ENCODE measurements at places on chromosomes 3 and 15.

- DNase-seq = no peak
Measured at GRCh38 chr3:61090389-61091169, 160.7 kb downstream of the FHIT start.

GRCh38 chr3:117443014-117443413, 733.4 kb downstream of the TUSC7 start:
- no peak for DNase-seq

GRCh38 chr3:51974277-51974962, 444 bp upstream of the ABHD14A start:
- DNase-seq = no peak

- DNase-seq = no peak
Measured at GRCh38 chr15:55033574-55033973, 163.2 kb downstream of the RSL24D1 start.

DNA sequence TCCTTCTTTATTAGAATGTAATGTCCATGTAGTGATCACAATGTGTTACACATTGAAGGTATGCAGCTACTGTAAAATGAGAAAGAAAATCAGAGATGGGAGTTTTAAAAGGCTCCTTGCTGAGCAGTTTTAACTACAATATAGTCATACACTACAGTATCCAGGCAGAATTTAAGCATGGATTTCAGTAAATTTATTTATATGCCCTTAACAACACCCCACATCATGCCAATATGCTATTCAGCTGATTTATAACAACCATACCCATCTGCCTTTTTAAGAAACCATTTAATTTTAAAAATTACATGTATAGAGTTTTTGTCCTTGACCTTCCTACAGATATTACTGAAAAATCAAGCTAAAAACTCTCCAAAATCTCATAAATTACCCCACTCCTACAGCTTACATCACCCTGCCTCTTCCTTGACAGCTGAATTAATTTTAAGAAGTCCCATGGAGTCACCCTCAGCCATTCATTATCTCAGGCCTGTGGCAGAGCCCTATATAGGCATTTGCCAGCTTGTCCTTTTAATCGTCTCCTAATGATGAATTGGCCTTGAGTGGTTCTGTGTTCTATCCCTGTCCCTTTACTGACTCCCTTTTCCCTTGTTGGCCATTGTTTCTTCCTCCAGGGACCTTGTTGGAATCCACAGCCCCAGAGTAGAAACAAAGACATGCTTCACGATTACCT, 797.6 kb upstream of the ARRDC4 start:
- DNase-seq = no peak

DNA sequence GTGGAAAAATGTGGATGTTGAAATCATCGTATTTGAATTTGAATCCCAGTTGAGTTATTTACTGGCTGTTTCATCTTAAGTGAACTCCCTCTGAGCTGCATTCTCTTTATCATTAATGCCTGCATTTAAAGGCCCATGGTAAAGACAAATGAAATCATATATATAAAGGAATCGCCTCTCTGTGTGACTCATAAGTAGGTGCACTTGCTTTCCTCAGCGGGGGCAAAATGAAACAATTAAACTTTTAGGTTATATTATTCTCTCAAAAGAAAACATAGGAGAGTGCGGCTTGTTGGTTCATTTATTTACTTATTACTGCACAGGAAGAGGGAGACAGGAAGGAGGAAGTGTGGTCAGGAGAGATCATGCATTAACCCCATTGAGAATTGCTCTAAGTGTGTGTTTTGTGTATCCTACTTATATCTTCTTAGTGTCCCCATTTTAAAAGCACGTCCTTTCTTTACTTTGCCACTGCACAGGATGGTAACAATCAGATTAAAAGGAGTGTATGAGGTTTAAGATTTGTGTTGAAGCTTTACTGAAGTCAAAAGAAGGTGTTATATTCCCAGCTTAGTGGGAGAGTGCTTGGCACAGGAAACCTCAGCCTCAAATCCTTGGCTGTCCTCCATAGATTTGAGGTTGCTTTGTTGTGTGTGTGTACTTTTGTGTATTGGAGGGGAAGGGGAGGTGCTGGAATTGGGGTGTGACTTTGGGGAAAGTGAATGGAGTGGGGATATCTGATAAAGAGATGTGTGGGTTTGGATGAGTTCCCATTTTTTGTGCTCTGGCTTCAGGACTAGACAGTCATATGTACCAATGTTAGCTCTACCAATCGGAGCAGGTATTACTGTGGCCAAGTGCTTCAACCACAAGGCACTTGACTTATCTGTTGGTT, 595.8 kb upstream of the NR2F2 start:
- DNase-seq = no peak

- DNase-seq = no peak
Measured at GRCh38 chr3:154105218-154105975, 15.8 kb upstream of the ARHGEF26 start.

DNA sequence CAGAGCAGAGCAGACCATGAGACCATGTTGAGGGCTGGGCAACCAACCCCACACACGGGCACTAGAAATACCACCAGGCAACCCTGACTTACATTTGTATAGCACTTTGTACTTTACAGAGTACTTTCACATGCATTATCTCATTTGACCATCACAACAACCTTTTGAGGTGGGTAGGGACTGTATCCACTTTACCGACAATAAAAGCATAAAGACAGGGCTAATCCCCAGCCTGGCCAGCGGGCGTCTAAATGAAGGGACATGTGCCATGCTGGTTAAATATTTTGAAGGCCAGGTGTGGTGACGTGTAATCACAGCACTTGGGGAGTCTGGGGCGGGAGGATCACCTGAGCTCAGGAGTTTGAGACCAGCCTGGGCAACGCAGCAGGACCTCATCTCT, 23.6 kb downstream of the RASGRP1 start:
- no peak for DNase-seq

DNA sequence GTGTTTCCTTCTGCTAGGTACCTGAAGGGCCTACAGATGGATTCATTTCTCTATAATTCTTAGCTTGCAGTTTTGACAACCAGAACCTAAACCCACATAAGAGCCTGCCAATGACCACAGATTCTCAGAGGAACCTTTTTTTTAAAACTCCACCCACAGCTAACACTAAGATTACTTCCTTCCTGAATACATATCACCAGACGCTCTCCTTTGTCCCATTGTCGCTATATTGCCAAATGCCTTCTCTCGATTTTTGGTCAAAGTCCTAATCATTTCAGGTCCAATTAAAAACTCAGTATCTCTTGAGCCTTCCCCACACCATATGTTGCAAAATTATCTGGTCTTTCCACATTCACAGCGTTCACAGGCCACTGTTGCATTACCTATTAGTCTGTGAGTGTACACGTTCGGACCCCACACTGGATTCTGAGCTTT, 12.4 kb downstream of the ZNF710 start:
- no peak for DNase-seq

DNA sequence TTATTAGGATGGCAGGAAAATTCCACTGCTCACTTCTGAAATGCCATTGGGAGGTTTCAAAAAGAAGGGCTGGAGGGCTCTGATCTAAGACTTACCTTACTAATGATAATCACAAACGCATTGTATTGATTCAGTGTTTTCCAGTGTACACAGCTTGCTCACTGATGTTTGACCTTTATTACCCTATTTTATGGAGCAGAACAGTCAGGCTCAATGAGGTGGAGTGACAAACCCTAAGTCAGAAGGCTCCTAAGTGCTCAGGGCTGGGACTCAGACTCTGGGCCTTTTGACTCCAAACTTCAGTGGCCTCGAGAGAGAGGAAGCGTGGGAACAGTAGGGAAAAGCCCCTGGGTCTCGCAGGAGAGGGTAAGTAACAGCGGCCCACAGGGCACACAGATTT, 20.3 kb upstream of the RAD18 start:
- no peak for DNase-seq

DNA sequence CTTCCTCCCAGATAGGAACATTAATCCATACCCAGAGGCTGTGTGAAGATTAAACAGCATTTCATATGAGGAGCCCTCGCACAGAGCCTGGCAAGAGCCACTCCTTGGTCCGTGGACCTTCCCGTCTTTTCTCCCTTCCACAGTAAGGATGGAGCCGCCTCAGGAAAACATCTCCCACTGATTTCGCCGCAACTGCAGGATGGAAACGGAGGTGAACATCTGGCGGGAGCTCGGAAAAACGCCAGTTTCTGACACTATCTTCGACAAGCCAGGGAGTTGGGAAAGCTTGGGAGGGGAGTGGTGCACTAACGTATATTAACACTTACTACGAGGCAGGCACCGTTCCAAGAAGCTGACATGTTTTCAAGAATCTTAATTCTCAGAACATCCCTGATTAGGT, 157.9 kb downstream of the XXYLT1 start:
- DNase-seq = no peak

DNA sequence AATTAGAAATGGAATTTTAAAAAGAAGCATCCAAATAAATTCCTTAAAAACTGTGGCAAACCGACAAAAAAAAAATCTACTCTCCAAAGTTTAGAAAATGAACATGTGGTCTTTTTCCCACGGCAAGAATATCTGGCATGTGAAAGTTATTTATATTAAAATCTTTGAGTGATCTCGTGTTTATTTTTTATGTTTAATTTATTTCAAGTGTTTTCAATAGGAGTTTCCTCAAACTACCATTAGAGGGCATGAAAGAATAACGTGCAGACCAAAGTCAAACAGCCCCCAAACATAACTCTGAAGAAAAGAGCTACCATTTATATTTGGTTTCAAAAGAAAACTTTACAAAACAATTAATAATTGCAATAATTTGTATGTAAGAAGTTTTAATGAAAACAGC, 286.4 kb downstream of the ZIC4 start:
- no peak for DNase-seq

DNA sequence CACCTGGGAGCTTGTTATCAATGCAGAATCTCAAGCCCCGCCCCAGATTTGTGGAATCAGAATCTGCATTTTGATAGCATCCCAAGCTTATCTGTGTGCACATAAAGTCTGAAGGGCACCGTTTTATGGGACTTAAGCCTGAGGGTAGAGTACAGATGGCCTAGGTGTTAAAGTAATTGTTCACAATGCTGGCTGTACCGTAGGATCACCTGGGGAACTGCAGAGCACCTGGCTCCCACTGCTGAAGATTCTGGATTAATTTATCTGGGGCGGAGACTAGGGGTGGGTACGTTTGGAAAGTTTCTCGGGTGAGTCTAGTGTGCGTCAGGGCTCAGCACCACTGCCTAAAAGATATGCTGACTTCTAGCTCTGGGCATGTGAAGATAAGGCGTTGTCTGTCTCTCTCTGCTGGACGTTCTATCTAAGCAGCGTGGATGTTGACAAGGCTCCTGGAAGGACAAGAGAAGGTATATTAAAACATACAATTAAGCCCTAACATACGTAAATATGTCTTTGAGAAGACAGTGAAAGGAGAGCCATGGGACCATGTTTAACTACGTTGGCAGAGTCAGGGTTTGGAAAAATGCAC, 63.2 kb upstream of the RASGRP1 start:
- no peak for DNase-seq

DNA sequence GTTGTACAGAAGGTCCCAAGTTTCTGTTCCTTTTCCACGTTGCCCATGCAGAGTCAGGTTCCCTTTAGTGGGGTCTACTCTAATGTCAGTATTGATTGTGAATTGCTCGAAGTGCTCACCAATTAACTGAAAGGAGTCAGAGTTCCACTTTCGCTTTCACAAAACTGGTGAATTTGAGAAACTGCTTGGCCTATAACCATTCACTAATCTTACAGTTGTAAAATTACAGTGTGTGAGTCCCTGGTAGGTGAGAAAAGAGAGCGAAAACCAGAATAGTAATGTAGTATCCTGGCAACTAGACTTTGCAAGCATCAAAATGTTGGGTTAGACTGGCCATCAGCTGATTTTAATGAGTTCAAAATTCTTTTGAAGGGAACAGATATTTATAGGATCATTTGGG, 237.5 kb upstream of the CHRM5 start:
- no peak for DNase-seq

DNA sequence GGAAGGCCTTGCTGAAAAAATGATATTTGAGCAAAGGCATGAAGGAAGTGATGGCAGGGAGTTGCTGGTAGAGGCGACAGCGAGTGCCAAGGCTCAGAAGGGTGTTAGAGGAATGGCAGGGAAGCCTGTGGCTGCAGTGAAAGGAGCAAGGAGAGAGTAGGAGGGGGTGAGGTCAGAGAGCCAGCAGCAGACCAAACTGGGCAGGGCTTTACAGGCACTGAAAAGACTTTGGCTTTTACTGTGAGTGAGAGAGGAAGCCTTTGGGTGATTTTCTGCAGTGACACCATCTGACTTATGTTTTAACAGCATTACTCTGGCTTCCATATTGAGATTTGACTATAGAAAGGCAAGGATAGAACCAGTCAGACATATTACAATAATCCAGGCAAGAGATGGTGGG, 11.4 kb downstream of the TICRR start:
- no peak for DNase-seq

DNA sequence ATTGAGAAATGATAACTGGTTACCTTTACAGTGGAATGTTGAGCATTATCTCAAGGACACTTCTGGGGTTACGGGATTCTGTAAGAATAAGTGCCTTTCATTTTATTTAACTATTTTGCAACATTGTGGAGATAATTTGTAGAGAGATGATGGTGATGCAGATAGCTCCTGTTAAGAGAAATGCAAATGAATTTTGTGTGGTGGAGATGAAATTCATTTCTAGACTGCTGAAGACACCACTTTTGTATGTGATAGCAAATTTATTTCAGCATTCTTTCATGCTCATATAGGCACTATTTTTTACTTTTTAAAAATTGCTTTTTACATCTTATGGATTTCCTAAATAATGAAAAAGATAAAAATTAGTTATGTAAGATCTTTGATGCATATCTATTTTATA, 463.3 kb upstream of the CBLB start:
- no peak for DNase-seq

DNA sequence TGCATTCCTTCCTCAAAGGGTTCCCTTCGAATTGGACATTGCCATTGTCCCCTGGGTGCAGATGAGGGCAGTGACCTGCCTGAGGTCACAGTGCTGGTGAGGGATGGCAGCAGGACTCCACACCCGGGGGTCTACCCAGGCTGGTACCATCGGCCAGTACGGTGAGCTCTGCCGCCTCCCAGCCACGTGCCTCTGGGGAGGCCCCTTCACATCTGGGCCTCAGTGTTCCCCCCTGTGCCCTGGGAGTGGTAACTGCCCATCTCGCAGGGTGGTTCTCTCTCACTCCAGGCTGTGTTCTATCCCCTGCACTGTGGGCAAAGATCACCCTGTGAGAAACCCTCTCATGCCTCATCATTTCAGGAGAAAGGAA, 99.4 kb upstream of the IQSEC1 start:
- DNase-seq = no peak

- DNase-seq = no peak
Measured at GRCh38 chr3:124034016-124034843, 42.3 kb upstream of the ROPN1 start.

DNA sequence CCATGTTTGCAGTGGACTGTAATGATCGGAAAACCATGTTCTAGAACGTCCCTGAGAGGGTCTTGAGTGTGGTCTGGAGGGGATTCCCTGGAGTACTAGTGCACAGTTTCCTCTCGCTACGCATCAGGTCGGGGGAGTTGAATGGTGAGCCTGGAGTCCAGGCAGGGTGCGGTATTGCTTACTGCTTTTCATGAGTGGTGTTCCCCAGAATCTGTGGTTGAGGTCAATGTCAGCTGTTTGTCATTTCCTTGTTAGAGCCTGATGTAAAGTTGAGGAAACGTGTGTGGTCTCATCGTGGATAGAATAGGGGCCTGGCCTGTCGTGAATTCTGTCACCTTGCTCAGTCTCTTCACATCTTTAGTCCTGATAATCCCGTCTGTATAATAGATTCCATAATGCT, 328.2 kb upstream of the LRRFIP2 start:
- DNase-seq = no peak

GRCh38 chr3:161043336-161044035, 61.7 kb downstream of the B3GALNT1 start:
- no peak for DNase-seq

Measured in Calu3 (cell line).